Omental fat pad (tissue), 4 donors: ENCODE measurements at places on chromosomes 1 and 21.

DNA sequence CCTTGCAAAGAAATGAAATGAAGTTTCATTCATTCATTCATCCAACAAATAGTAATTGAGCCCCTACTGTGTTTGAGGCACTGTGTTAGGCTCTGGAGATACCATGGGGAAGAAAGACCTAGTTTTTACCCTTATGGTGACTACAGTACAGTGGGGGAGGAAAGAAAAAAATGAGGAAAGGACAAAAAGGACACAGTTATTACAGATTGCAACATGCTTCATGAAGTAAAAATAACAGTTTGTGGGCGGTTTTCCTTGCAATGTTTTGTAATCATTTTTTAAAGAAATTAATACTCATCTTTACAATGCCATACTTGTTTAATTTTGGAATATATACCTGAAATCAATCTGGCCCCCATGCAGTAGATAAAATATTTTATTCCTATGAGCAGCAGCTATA lies 120.3 kb downstream of the TM2D1 start:
- DNase-seq, result no peak

DNA sequence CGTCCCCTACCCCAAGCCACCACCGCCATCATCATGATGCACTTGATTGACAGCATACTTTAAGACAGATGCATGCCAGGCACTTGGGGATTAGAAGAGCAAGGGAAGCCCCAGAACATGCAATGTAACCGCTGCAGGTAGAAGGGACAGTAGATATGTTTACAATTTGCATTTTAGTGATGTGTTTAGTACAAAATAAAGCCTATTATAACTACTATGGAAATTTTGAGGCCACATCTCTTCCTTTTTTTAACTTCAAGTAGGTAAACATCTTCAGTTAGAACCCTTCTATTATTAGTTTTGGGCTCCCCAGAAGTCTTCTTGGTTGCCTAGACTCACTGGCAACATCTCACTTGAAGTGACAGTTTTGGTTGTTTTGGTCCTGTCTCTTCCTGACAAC lies 25.3 kb downstream of the CR1L start:
- no peak for DNase-seq

DNA sequence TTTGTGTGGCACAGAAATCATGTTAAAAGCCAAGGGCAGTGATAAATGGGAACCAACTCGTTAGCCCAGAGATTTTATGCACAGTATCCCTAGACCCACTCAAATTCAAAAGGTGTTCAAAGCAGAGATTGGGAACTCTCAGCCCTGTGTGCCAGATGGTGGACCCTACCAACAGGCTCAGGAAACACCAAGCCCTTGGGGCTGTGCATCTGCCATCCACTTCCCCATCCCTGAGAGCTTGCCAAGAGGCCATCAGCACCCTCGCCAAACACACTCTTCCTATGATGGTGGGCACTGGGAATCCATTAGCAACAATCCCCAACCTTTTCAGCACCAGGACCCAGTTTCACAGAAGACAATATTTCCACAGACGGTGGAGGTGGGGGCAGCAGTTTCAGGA lies 194.2 kb upstream of the NFIA start:
- DNase-seq, result no peak

DNA sequence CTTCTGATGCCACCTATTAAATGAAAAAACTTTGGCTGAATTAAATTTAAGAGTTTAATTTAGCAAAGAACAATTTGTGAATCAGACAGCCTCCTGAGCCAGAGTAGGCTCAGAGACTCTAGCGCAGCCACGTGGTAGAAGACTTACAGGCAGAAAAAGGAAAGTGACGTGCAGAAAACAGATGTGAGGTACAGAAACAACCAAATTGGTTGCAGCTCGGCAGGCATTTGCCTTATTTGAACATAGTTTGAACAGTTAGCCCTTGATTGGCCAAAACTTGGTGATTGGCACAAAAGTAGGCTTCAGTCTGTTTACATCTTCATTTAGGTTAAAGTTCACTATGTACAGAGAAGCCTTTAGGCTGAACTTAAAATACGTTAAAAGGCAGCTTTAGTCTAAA lies 22.9 kb downstream of the TCP10L start:
- DNase-seq, result no peak

DNA sequence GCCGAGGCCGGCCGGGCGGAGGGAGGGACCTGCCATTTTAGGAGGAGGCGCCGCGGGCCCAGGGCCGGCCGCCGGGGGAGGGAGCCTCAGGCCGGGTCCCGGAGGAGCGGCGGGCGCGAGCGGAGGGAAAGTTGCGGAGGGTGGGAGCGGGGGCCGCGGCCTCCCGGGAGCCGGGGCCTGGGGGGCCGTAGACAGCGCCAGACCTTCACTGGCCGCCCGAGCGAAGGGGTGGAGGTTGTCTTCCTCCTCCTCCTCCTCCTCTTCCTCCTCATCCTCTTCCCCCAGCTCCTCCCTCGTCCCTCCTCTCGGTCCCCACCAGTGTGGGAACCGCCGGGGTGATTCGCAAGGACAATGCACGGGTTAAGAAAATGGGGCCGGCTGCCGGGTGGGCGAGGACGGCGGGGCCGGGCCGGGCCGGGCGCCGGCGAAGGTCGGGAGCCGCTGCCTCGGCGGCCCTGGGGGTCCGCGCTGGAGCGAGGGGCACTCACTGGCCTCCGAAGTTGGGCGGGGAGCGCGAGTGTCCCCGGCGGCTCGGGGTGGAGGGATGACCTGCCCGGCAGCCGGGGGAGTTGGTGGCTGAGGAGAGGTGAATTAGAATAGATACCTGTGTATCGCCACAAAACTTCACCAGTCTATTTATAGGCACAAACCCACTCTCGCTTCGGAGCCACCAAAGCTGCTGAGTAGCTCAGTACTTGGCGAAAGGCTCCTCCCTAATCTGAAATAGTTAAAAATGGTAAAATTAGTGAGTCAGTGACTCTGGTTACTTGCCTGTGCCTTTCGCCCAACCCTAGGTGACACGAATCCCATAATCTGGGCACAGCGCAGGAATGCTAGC lies 1.3 kb downstream of the DYRK1A start:
- DNase-seq, result no peak

DNA sequence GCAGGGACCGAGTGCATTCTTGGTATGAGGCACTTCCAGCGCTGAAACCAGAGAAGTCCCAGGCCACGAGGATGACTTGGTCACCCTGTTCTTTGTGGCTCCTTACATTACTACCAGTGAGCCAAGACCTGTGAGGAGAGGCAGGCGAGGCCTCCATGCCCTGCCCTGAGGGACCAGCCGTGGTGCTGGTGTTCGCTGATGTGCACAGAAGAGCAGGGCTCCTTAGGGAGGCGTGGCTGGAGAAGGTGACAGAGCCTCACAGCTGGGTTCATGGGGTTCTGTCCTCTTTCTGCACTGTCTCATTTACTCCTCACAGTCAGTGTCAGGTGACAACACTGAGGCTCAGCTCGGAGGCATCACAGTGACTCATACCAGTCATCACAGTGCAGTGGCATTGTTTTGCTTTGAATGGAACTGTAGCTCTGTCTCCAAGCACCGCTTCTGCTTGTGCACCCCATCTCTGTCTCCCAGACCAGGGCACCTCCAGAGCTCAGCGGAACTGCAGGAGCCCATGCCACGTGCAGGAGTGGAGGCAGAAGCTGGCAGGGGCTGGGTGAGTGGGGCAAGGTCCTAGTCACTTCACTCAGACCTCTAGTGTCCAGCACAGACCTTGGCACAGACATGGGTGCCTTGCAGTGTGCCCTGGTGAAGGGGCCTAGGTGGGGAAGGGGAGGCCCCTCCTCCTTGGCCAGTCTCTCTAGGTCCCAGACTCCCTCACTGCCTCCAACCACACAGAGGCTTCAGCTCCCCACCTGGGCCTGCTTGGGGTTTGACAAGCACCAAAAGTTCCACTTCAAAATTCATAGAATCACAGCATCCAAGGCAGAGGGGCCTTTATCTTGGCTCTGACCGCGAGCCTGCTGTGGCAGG lies 310.9 kb downstream of the MATN1 start:
- DNase-seq, result no peak

DNA sequence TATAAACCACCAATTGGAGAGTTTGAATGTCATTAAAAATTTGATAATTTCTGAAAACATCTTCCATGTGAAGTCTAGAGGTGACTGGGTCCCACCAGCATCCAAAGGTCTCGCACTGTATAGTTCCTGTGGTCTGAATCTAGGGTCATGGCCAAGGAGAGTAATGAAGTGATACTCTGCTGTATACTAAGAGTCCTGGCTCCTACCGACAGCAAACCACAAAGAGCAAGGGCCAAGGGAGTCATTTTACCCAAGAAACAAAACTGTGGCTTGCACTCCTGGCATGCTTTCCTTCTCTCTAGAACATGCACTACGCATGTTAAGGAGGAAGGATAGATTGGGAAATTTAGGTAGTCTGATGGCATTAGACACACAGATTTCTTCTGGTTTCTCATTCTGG lies 115.6 kb downstream of the BRINP2 start:
- no peak for DNase-seq

GRCh38 chr1:5297886-5298239 lies 643.5 kb downstream of the AJAP1 start:
- DNase-seq, result no peak

DNA sequence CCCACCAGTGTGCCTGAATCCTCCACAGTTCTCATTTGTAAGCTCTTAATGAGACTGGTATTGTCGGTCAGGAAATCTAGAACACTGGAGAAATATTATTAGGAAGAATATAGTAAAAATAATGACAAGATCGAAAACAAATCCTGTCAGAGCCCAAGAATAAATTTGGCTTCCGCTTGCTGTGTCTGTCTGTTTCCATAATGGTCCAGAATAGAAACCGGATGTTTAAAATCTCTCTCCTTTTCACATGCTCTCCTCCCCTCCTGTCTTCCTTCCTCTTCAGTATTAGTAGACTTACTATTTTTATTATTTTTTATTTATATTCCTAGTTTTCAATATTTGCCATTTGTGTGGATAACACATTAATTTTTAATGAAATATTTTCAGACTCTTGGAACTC lies 187.7 kb downstream of the SDCCAG8 start:
- DNase-seq, result no peak

DNA sequence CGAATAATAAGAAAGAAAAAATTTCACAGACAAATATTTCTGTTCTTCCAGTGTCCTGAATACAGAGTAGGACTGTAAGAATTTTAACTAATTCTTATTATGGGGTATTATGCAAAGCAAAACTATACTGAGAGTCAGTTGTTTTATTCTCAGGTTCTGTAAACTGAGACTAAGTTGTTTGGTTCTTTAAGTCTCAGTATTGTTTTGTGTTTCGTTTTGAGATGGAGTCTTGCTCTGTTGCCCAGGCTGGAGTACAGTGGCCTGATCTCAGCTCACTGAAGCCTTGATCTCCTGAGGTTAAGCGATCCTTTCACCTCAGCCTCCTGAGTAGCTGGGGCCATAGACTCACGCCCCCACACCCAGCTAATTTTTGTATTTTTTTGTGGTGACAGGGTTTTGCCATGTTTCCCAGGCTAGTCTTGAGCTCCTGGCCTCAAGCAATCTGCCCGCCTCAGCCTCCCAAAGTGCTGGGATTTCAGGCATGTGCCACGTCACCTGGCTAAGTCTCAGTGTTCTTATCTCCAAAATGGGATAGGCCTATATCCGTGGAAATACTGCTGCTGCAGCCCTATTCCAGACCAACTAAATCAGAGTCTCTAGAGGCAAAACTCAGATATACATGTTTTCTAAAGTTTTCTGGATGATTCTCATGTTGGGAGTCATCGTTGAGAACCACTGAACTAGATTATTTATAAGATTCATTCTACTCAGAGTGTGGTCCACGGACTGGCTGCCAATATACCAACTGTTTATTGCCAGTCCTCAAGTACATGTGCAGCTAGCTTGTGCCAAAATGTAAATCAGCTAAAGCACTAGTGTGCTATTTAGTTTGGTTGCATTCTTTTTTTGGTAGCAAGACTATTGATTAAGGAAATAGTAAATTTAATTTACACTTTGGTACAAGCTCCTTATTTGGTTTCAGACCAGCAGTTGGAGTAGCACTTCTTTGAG lies 116.6 kb downstream of the HS2ST1 start:
- DNase-seq, result no peak

GRCh38 chr1:228471762-228472398 lies 15.3 kb upstream of the RNF187 start:
- no peak for DNase-seq

DNA sequence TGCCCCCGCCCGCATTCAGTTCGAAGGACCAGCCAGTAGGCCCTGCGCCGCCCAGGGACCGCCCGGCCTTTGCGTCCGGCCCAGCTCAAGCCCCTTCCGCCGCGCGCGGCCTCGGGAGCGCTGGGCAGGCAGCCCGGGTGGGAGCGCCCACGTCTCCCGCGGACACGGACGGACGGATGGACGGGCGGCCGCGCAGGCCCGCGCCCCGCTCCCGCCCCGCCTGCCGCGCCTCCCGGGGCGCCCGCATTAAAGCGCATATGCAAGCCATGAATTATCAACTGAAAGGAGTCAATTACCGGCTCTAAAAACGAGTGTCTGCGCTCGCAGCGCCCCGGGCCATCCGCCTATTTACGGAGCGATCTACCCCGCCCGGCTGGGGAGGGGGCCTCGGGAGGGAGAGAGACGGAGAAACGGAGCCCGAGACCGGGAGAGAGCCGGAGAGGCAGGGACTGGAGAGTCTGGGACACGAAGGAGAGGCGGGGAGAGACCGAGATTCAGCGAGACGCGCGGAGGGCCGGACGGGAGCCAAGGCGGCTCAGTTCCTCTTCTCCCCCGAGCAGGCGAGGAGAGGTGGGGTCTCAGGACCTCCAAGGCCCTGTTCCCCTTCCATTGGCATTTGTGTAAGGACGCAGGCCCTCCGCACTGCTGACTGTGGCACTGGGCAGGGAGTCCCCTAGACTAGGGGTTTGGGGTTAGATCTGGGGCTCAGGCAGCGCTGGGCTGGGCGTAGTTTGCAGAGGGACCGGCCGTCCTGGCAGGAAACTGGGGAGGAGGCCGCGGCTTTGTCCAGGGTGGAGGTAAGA lies 41.3 kb upstream of the DMBX1 start:
- no peak for DNase-seq

DNA sequence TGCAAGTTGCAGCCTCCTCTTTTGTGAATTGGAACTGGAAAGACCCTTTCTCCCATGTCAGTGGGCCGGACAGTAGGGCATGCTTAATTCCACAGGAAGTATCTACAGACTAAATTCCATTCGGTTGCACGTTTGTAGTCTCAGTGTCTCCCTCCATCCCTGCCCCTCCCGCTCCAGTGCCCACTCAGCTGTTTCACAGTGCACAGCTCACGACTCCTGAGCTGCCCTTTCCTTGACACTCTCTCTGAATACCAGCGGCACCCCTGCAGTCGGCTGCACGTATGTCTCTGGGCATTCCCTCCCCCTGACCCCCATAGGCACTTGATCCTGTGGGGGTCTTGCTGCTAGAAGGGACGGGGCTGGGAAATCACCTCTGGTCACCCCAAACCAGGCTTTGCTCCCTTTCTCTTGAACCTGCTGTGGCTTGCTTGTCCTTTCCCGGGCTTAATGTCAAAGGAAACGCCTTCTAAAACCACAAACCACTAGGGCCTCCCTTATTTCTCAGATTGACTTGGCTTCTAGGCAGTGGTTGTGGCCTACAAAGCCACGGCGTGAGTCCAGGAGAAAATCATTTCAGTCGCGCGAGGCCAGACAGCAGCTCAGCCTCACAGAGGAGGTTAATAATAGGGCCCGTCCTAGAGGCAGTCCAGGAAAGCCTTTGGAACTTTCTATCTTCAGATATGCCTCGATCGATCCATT lies 365.3 kb upstream of the PROX1 start:
- DNase-seq, result no peak
